CD4-positive, alpha-beta memory T cell (primary cell): ENCODE measurements at places on chromosomes 16 and 17. TPM values are rescaled to one million over a fixed set of nuclear protein-coding genes. Genes with fewer than 3 reads are reported as not detected.

DNA sequence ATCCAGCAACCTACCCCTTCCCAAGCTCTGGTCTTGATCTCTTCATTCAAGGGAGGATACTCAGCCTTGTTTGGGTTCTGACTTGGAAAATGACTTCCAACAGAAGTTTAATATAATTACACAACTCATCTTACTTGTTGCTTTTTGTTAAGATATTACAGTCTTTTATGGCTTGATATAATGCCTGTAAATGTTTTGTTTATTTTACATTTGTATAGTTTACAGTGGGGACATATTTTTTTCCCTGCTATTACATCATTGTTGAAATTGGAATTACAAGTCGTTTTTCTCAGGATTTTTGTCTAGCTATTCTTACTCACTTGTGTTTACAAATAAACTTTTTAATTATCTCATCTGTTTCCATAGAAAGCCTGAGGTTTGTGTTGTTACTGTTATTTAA lies 436.0 kb downstream of the CNTNAP4 start:
- DNase-seq, result no peak

- no peak for DNase-seq
These were observed 4.5 kb upstream of the FOXL1 start for GRCh38 chr16:86573646-86574508.

- no peak for DNase-seq
These were observed 138.5 kb upstream of the CACNG3 start for GRCh38 chr16:24117680-24118079.

- no peak for DNase-seq
These were observed 238.8 kb downstream of the SLC39A11 start for GRCh38 chr17:72853440-72854415.

GRCh38 chr16:78220571-78220970 lies 121.1 kb downstream of the WWOX start:
- no peak for DNase-seq

DNA sequence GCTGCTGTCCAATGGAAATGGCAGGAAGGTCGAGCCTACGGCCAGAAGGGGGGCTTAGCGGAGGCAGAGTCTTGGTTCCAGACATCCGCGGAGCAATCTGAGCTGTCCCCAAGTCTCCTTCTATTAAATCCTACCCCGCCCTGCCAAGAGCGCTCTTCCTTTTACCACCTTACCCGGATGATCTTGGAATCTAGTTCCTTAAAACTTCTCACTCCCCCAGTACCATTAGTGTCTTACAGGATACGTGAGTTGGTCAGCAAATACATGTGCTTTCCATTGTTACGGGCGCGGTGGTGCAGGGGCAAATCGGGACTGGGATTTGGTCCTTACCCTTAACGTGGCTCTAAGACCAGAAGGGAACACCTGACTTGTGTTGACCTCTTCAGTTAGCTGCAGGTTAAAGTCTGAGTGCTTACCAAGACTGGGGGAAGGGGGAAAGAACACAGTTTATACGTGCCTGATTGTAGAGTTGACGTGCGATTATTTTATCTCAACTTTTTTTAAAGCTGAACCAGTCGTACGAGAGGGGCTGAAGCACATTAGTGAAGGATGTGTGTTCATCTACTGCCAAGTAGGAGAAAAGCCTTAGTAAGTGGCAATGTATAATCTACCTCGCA lies 495 bp downstream of the TXNDC17 start:
- no peak for DNase-seq

- DNase-seq, result no peak
These were observed 6.4 kb upstream of the GRN start for GRCh38 chr17:44338702-44339101.

DNA sequence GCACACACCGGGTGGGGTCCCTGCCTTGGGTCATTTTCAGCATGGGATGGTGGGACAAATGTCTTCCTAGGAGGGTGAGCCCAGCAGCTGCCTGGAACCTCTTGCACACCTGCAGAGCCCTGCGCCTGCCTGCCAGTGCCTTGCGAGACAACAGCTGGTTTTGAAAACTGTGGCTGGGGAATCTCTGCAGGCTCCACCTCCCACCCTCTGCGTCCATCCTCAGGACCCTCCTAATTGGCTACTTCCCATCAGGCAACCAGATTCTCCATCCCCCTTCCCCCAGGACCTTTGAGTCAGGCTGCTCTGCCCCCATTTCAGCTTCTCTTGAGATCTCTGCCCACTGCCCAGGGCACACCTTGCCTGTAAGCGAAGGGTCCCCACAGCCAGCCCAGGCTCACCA lies 26.6 kb downstream of the PEMT start:
- DNase-seq, result no peak

DNA sequence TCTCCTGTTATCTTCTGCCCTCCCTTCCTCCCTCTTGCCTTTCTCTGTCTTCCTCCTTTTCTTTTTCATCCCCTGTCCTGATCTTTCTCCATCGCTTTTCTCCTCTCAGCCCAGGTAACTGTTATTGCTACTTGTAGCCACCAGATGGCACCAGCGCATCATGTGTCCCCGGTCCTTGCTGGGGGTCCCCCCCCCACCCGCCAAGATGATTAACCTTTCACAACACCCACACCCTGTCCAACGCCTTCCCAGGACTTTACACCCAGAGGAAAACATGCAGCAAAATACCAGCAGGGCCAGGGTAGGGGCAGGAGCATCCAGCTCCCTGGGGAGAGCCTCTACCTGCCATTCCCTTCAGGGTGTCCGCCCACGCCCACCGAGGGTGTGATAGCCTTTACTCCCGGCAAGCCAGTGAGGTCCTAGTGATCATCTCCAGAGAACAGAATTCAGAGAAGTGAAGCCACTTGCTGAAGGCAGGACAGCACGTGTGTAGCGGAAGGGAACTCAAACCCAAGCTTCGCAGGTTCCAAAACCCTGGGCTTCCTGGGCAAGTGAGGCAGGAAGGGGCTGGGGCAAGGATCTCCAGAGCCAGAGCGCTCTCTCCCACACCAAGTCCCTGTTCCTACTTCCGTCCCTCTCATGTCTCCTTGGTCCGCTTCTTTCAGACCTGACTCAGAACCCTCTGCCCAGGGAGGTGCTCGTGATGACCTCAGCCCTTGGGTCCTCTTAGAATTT lies 13.4 kb upstream of the TAC4 start:
- DNase-seq, result peak; percentile 45

DNA sequence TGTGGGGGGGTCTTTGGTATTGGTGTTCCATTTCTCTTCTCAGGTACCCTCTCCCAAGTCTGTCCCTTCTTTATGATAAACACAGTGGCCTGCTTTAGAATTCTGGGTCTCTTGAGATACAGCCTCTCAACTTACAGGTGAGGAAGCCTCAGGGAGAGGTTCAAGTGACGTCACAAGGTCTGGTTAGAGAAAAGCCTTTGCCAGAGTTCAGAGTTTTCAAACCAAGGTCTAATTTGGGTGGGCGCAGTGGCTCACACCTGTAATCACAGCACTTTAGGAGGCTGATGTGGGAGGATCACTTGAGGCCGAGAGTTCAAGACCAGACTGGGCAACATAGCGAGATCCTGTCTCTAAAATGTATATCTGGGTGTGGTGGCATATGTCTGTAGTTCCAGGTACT lies 2.1 kb downstream of the IRF8 start:
- DNase-seq, result no peak

GRCh38 chr17:17708295-17708694 lies 27.0 kb downstream of the RAI1 start:
- DNase-seq, result no peak

DNA sequence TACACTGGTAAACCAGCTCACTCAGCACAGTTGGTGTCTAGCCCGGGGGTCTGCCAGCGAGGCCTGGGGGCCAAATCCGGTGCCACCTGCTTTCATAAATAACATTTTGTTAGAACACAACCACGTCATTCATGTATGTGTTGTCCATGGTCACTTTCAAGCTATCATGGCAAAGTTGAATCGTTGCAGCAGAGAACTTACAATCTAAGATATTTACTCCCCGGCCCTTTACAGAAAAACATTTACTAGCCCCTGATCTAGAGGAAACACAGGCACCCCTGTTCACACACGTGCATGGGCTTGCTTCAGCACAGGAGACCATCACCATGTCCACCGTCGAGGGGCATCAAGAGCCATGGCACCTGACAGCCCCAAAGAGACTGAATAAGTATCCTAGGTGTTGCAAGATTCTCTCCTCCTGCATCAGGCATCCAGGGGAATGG lies 111.4 kb upstream of the DNAH9 start:
- no peak for DNase-seq

The SLC16A5 gene
- 13.9 TPM for total RNA-seq

DNA sequence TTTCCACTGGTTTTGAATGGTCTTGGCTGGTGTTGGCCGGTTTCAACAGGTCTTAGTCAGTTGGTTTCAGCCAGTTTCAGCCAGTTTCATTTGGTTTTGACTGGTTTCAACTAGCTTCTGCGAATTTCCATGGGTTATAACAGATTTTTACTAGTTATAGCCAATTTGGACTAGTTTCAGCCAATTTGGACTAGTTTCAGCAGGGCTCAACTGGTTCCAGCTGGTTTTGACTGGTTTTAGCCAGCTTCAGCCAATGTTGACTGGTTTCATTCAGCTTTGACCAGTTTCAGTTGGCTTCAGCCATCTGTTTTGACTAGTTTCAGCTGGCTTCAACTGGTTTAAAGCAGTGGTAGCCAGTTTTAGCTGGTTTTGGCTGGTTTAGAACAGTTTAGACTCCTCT lies 432.6 kb downstream of the UTP18 start:
- DNase-seq, result no peak

DNA sequence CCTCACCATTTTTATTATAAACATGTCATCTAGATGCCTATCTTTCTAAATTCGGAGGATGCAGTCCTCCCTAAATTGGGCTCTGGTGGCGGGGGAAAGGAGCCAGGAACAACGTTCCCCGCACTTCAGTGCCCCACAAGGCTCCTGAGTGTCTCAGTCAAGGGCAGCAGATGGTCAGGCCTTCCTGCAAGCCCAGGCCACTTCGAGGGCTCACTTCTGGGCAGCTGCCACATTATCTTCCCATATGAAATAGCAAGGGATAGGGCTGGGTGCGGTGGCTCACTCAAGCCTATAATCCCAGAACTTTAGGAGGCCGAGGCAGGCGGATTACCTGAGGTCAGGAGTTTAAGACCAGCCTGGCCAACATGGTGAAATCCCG lies 32.3 kb downstream of the FBXO31 start:
- no peak for DNase-seq

The ZC3H7A gene
- 85.0 TPM for total RNA-seq

DNA sequence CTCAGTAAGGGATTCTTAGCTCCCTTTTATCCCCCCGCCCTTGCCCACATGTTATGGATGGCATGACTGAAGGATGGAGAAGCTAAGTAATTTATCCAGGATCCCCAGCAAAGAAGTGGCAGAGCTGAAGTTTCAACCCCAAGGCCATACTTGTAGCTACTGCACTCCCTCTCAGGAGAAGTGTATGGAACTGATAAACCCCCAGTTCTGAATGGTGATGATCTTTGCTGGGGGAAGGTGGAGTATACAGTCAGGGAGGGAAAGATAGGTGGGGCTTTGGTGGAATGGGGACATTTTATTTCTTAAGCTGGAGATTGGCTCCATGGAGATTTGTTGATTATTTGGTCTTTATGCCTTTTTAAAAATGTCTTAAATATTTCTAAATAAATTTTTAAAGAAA lies 58.3 kb downstream of the TNRC6C start:
- DNase-seq, result no peak

The ZNF287 gene
- 16.7 TPM for total RNA-seq

The TEX14 gene
- total RNA-seq, result 1.3 TPM

GRCh38 chr16:79213214-79213613 lies 387.3 kb downstream of the MAF start:
- DNase-seq, result no peak

The TBX2 gene
- total RNA-seq, result not detected

DNA sequence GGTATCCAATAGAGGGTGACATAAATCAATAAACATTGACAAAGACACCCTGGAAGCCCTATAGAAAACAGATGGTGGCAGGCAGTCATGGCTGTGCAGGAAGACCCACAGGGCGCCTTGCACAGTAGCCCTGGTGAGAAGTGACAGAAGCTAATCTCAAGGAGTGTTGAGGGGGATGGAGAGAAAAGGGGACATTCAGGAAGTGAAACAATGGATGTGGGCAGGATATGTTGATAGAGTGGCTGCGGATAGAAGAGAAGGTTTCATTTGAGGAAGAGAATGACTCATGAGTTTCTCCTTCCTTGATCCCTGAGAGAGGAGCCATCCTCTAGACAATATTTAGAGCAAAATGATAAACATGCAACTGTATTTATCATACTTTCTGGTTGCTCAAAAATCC lies 468.8 kb upstream of the HSBP1 start:
- no peak for DNase-seq

GRCh38 chr17:39777534-39778365 lies 40.0 kb downstream of the GRB7 start:
- peak; percentile 45 for DNase-seq

GRCh38 chr17:80486692-80487091 lies 10.3 kb upstream of the NPTX1 start:
- DNase-seq, result no peak

The KCNG4 gene
- not detected for total RNA-seq

- DNase-seq, result no peak
These were observed 3.6 kb upstream of the SLC6A4 start for GRCh38 chr17:30239089-30239462.

DNA sequence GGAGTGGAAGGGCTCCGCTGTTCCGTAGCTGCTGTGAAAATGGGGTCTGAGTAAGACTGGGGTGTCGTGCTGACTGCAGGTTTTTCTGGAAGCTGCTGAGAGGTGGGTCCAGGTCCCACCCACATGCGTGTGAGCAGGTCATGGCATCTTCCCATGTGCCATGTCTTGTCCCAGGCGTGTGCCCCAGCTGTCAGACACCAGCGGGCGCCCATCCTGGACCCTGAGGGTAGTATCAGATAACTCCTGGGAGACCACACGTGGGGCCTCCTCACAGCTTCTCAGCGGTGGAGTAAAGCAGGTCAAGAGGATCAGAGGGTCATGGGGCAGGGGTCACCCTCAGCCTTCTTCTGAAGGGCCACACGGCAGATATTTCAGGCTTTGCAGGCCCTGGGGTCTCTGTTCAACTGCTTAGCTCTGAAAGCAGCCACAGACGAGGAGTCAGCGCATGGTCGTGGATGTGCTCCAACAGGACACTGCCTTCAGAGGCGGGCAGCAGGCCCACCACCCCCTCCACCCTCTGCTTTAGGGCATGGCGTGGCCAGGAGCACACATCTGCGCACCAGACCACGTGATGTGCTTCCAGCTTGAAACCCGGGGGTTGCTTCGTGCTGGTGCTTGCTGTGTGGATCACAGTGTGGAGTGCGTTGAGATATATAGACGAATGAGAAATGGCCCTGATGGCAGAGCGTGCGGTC lies 68.7 kb downstream of the BANP start:
- no peak for DNase-seq

GRCh38 chr17:18142417-18142816 lies 33.9 kb downstream of the MYO15A start:
- no peak for DNase-seq

- no peak for DNase-seq
These were observed 22.1 kb downstream of the NOS2 start for GRCh38 chr17:27778183-27778582.

- DNase-seq, result no peak
These were observed 129.9 kb downstream of the SNX11 start for GRCh38 chr17:48237456-48237855.
